Small intestine (tissue), 16 donors: ENCODE measurements at places on chromosomes 12 and 14.

DNA sequence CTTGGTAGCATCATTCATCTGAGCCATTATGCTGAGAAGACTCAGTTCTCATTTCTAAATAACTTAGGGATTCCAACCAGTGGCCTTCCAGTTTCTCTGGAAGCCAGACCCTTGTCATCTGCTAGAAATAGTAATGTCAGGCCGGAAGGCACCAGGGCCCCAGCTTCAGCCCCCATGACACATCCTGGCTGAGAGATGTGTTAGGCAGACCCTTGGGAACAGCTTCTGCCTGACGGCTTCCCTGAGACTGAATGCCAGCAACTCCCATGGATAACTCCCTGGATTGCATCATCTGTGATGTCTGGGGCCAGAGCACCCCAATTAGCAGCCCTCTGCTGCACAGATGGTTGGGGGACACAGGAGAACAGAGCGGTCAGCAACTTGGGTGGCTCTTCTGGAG is 583.5 kb upstream of the TBX3 start:
- DNase-seq: no peak

GRCh38 chr12:120814203-120814902 is 88.7 kb downstream of the ACADS start:
- no peak for DNase-seq

- DNase-seq: no peak
Measured at GRCh38 chr12:122850695-122851350, 15.6 kb downstream of the HIP1R start.

DNA sequence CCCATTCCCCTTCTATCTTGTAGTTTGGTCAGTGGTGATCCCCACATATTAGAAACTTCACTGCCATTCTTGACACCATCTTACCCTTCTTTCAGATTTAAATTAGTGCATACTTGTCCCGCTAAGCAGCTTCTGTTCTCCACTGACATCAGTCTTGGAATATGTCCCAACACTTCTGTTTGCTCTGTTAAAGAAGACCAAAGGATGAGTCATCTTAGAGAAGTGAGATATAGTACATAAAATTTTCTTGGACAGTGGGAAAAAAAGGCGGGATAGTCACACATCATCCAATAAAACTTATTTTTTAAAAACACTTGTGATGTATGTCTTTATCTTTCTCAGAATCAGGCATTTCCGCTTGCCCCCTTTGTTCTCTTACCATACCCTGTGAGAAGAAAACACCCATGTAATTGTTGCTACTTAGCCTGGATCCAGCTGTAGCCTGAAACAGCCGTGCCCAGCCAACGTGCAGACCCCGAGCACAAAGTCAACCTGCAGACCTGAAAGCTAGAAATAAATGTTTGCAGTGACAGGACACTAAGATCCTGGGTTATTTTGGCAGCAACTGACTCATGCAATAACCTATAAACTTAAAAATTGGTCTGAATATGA is 100.1 kb upstream of the PDE3A start:
- no peak for DNase-seq

- DNase-seq: no peak
Measured at GRCh38 chr12:109625131-109625559, 51.6 kb downstream of the MVK start.

GRCh38 chr12:14213542-14213941 is 151.9 kb upstream of the ATF7IP start:
- peak; percentile 20 for DNase-seq

DNA sequence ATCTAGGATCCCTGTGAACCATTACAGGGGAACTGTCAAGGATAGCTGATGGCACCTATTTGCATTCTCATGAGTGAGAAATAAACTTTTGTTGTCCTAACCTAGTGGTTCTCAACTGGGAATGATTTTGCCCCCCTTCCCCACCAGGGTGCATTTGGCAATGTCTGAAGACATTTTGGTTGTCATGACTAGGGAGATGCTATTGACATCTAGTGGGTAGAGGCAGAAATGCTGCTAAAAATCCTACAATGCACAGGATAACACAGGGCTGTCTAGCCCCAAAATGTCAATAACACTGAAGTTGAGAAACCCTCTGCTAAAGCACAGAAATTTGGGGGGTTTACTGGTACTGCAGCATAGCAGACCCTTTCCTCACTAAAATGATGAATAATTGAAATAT is 140.9 kb upstream of the SRRM4 start:
- no peak for DNase-seq

GRCh38 chr12:46562625-46563225 is 190.2 kb upstream of the SLC38A2 start:
- no peak for DNase-seq

DNA sequence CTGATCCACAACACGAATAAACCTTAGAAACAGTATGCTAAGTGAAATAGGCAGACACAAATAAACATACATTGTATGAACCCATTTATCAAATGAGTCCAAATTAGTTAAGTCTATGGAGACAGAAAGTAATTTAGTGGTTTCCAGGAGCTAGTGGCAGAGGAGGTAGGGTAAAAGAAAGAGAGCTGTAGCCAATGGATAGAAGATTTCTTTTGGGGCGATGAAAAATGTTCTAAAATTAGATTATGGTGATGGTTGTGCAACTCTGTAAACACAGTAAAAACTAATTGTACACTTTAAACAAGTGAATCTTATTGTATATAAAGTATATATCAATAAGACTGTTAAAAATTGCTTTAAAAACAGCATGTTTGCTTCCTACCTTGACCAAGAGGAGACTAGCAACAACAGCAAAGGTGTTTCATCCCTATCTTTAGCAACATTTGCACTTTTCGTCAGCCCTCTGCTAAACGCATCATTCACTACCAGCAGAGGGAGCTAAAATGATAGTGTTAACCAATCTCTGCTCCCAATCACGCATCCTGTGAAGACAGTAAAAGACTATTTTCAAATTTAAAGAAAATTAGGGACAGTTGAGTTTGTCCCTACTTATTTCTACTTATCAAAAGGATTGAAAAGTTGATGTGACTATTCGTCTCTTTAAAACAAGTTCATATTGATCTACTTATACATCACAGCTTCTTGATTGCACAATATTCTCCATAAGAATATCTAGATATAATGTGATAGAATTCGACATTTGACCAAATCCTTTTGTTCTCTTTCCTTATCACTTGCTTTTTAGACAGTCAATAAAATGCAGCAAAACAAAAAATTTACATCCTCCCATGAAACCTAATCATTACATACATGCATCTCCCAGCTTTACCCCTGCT is 24.0 kb upstream of the LGR5 start:
- DNase-seq: peak; percentile 69

- DNase-seq: no peak
Measured at GRCh38 chr12:11556682-11557081, 92.8 kb upstream of the ETV6 start.

DNA sequence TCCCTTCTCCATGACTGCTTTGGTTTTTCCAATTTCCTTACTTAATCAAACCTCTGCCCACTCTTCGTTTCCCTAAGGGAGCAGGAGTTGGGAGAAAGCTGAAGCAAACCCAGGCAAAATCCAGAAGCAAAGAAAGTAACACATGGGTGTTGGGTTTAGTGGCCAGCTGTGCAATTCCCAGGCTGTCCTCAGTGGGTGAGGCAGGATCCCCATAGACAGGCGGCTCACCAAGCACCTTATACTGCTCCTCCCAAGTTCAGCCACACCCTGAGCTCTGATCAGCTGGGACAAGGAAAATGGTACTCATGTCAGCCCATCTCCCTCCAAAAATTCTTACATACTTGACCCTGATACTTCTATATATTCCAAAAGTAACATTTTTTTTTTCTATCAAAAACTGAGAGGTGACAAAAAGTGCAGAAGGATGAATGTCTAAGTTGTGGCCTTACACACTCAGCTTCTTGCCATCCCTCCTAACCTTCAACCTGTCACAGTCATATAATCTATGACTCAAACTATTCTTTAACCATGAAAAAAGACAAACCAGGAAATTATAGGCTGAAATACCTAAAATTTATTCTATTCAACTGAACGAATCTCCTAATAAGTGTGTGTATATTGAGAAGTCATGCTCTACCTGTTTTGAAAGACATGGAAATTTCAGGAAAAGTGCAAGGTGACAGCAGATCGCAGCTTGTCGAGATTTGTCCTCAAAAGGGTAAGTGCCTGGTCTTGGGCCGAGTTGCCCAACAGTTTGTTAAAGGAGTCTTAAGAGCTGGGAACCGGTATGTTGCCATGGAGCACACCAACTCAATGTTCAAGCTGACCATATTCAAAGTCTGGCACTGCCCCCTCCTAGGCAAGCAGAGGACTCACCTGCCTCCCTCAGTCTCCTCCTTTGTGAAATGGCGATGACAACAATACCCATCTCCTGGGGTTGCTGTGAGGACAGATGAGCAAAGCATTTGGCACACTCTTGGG is 17.6 kb upstream of the ZFP36L1 start:
- no peak for DNase-seq

- DNase-seq: no peak
Measured at GRCh38 chr14:47186486-47186885, 488.9 kb downstream of the MDGA2 start.

- DNase-seq: peak; percentile 53
Measured at GRCh38 chr14:71165121-71166031, 258.1 kb downstream of the PCNX1 start.

GRCh38 chr12:76029982-76030340 is 1.6 kb downstream of the PHLDA1 start:
- peak; percentile 58 for DNase-seq

GRCh38 chr12:124242529-124243065 is 52.3 kb upstream of the RFLNA start:
- DNase-seq: no peak

GRCh38 chr12:59632408-59632807 is 36.6 kb downstream of the SLC16A7 start:
- no peak for DNase-seq

DNA sequence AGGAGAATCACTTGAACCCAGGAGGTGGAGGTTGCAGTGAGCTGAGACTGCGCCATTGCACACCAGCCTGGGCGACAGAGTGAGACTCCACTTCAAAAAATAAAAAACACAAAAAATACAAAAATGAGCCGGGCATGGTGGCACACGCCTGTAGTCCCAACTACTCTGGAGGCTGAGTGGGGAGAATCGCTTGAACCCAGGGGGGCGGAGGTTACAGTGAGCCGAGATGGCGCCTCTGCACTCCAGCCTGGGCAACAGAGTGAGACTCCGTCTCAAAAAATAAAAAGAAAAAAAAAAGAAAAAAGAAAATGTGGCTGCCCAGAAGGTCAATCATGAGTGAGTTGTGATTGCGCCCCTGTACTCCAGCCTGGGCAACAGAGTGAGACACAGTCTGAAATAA is 9.2 kb downstream of the DNAJC22 start:
- DNase-seq: no peak

DNA sequence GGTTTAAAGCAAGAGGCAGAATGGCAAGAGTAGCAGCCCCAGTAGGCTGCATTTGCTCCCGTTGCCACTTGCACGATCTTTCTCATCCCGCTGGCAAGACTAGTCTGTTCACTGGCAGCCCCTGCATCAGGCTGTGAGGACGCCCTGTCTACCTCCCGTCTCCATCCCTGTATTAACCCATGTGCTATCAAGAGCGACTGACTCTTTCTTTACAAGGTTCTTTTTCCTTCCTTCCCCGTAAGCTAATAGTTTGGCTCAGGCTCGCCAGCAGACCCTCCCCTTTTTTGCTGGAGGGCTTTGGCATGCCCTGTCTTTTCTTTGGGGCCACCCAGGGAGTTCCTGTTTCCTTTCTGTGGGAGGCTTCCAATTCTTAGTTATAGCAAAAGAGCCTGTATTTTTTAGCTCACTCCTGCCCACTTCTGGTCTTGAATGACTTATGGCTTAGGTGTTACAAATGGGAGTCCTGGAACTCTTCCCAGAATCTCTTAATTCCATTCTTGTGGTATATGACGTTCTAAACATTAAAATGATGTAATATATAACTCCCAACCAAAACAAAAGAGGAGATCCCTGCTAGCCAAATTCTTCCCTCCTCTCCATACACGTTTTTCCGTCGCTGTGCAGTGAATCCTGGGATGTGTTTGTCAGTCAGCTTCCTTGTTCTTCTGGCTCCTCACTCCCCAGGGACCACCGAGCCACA is 149.0 kb downstream of the PRKCH start:
- DNase-seq: no peak

- DNase-seq: no peak
Measured at GRCh38 chr12:80714846-80715245, 1.9 kb upstream of the MYF5 start.

DNA sequence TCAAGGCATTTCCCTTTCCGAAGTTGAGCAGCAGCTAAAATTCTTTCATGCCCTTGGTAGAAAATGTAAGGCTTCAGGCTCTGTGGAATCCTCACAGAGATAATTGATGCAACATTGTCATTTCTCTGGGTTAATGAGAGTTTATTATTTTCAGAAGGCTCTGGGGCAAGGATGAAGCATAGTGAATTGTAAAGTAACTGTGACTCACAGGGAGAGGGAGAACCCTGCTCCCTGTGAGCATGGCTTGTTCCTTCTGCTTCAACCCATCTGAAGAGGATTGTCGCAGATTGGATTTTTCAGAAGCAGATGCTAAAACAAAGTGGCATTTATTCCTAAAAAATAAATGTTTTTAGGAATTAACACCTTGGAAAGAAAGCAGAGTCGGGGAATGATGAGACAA is 41.2 kb downstream of the APOBEC1 start:
- DNase-seq: no peak

DNA sequence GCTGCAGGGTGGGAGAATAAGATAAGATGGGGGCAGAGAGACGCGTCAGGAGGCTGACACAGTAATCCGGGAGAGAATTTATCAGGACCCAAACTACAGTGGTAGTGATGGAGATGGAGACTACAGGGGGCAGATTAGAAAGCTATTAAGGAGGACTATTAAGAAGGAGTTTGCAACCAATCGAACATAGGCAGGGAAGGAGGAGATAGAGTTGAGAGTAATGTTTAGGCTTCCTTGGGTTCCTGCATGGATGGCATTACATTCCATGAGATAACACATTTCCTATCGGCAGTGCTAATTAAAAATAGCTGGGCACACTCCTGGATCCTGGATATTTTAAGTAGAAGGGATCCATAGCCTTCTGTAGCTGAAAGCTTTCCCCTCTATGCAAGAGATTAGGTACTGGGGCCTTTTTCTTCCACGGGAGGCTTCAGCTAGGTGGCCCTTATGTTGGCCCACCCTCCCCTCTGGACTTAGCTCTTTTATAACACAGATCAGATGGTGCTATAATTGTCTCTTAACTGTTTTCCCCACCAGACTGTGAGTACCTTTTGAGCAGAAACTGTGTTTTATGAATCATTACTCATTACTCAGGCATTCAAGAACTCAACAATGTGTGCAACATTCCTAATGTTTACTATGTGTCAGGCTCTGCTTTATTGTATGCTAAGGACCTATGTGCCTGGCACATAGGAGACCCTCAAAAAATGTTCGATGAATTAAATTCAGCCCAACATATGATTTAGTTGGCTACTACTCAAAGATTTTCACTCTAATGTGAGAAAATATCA is 113.0 kb downstream of the RMST start:
- no peak for DNase-seq

DNA sequence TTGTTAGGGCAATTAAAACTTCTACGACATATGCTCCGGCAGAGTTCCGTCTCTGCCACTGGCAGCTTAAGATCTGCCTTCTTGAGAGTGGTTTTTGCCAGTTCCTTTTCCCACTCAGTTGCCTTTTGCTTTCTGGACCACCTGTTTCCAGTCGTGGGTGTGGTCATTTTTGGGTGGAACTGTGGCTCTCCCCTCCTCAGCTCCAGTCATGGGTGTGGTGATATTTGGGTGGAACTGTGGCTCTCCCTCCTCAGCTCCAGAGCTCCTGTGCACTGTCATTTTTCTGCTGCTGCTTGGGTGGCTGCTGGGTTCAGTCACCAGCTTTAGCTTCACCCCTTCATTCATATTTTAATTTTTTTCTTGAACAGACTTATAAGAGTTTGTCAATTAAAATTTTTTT is 25.3 kb downstream of the WDR20 start:
- no peak for DNase-seq
